Neural cell (in vitro differentiated cells): ENCODE measurements at places on chromosomes 2 and 18. TPM values are rescaled to one million over a fixed set of nuclear protein-coding genes. Genes with fewer than 3 reads are reported as not detected.

C2orf80 gene
- polyA plus RNA-seq = 68.0 and 71.5 TPM in 2 replicates

QPCT gene
- 2.3 TPM in 1 of 2 replicates, not detected in the other for polyA plus RNA-seq

ATP6V1B1 gene
- 0.12 and 0.42 TPM in 2 replicates for polyA plus RNA-seq

MBP gene
- 1.6 and 3.3 TPM in 2 replicates for polyA plus RNA-seq

KIAA2012 gene
- polyA plus RNA-seq = not detected in 2 replicates

MYL1 gene
- polyA plus RNA-seq = not detected in 2 replicates

EFEMP1 gene
- 2.3 and 2.7 TPM in 2 replicates for polyA plus RNA-seq

ERLEC1 gene
- polyA plus RNA-seq = 88.6 and 89.6 TPM in 2 replicates

CTAGE1 gene
- polyA plus RNA-seq = not detected in 2 replicates

MRPL19 gene
- 28.1 and 36.7 TPM in 2 replicates for polyA plus RNA-seq

LMAN2L gene
- 34.1 and 41.3 TPM in 2 replicates for polyA plus RNA-seq

TMEM247 gene
- polyA plus RNA-seq = not detected in 2 replicates

VWA3B gene
- polyA plus RNA-seq = not detected in 2 replicates
